ENCODE measurements at places on chromosomes 12 and 14.

DNA sequence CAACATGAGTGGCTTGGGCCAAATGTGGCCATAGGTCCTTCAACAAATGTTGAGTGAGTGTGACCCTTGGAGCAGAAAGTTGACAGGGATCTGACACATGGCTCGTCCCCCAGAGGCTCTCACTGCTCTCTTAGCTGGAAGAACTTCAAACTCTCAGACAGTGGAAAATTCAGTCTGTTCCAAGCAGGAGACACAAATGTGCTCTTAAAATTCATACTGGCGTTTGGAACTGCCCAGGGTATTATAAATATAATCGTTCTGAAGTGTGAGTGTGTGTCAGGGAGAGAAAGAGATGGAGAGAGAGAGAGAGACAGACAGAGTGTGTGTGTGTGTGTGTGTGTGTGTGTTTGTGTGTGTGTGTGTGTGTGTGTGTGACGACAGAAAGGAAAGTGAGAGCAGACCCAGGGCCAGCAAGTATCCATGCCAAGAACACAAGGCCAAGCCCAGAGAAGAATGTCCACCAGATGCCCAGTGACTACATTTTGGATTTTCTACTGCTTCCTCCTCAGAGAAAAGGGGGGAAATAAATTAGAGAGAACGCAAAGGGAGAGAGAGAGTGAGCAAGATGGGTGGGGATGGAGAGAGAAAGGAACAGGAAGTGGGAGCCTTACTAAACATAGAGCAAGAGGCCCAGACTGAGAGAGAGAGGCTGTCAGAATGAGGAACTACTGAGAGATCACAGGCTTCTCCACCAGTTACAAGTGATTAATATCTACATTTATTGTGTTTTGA lies 193.6 kb upstream of the NUDT4 start:
- DNase-seq, result no peak

DNA sequence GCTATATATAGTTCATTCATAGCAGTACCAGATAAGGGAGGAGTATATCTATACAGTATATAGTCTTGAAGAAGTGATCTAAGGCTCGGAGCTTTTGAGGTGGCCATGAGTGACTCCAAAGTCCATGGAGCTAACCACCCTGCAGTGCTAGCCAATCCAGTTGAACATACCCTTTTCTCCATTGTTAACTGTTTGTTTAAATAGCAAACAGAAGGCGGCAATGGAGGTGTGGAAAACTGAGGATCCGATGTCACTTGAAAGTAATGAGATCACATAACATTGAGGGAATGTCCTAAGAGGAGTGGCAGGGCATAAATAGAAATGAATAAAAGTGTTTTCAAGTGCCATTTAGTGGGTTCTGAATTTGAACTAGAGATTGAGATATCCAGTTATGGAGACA lies 12.4 kb upstream of the SNAPC1 start:
- no peak for DNase-seq

- DNase-seq, result no peak
These were observed 43.7 kb downstream of the HSPB8 start for GRCh38 chr12:119222222-119222951.

- DNase-seq, result no peak
These were observed 12.6 kb upstream of the OR8S1 start for GRCh38 chr12:48512855-48513254.

DNA sequence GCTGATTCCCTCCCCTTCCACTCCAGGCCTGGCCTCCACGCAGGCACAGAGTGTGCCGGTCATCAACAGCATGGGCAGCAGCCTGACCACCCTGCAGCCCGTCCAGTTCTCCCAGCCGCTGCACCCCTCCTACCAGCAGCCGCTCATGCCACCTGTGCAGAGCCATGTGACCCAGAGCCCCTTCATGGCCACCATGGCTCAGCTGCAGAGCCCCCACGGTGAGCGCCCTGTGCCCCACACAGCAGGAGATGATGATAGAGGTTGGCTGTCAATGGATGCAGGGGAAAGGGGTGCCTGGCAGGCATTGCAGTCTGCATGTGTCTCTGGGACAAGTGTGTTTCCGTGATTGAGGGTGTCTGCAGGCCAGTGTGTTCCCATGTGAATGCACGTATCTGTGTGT lies 18.8 kb downstream of the C12orf43 start:
- no peak for DNase-seq
